BE2C (cell line): ENCODE measurements at places on chromosomes 12 and 14.

GRCh38 chr12:90193500-90193899 is 484.9 kb upstream of the ATP2B1 start:
- DNase-seq, result no peak

GRCh38 chr14:76324133-76324532 is 51.8 kb upstream of the ESRRB start:
- DNase-seq, result no peak

DNA sequence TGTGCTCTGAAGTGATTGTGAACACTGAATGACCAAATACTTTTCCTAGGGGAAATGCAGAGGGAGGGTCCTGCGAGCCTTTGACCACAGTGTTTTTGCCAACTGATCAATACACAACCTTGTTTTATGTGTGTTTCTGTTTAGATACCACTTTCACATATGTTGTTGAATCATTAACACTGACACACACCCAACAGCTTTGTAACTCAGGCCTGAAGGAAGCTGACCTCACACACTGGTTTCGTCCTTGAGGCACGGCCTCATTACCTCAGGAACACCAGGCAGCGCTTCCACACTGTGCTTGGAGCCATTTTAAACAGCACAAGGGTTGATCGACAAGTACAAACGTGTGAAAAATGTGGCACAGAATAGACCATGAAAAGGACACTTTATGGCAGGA is 60.0 kb downstream of the PPFIBP1 start:
- DNase-seq, result no peak

DNA sequence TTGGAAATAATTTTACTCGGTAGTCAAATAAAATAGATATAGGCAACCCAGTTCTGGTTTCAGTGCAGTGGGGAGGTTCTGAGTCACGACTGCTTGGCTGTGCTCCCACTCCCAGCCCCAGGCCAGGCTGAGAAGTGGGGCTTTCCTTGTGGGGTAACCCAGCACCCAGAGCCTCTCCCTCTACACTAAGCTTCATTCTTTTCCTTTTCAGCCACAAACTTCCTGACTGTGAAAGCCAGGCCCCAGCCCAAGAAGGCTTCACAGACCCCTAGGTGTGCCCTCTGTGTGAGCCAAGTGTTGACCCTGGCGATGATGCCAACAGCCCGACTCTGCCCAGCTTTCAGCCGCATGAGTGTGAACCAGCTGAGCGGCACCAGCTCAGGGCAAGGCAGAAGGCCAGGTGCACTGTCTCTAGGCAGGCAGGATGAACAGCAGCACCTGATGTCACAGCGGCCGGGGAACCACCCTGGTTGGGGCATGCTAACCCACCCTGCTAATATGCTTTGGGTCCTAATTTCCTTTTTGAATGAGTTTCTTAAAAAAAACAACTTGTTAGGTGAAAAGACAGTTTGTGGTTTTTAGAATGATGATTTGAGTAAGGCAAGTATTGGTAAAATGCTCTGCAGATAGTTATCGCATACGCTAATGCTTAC is 42.2 kb upstream of the ATP23 start:
- DNase-seq, result no peak

DNA sequence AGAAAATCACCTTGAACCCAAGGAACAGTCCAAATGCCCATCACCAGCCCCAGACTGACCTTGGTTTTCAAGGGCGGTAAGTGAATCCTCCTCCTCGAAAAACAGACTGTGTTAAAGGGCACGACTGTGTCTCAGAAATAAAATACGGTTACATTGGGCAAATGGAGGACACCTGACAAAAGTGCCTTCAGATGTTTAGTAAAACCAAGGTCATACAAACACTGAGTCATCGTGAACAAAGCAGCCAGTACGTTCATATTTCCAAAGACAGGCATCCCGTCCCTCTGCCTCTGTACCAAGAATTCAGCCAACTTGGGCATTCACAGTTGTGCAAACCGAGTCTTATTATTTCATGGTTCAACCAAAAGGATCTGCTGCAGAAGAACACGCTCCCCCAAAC is 25.9 kb downstream of the FOXN3 start:
- DNase-seq, result no peak
